ENCODE measurements at places on chromosomes 11 and 22. TPM values are rescaled to one million over a fixed set of nuclear protein-coding genes. Genes with fewer than 3 reads are reported as not detected.

- DNase-seq, result no peak
- no peak overlapping the region for H3K4me3 ChIP-seq
- H3K27me3 ChIP-seq, result no peaks in the 10 kb centered on the region
- peaks cover 40% of the 10 kb centered on the region for H3K36me3 ChIP-seq
- no peaks in the 10 kb centered on the region for H3K4me1 ChIP-seq
- H3K27ac ChIP-seq, result no peak overlapping the region
These were observed 9.9 kb downstream of the RCOR2 start for GRCh38 chr11:63907063-63907462.

GRCh38 chr11:112477581-112478317 lies 217.1 kb upstream of the PLET1 start:
- no peaks in the 10 kb centered on the region for H3K27me3 ChIP-seq
- no peak for DNase-seq
- no peaks in the 10 kb centered on the region for H3K4me1 ChIP-seq
- no peak overlapping the region for H3K4me3 ChIP-seq

- DNase-seq, result no peak
- no peak overlapping the region for H3K27ac ChIP-seq
- no peaks in the 10 kb centered on the region for H3K36me3 ChIP-seq
- H3K27me3 ChIP-seq, result no peaks in the 10 kb centered on the region
- H3K4me3 ChIP-seq, result no peak overlapping the region
These were observed 13.0 kb upstream of the BCL9L start for GRCh38 chr11:118938491-118939403.

DNA sequence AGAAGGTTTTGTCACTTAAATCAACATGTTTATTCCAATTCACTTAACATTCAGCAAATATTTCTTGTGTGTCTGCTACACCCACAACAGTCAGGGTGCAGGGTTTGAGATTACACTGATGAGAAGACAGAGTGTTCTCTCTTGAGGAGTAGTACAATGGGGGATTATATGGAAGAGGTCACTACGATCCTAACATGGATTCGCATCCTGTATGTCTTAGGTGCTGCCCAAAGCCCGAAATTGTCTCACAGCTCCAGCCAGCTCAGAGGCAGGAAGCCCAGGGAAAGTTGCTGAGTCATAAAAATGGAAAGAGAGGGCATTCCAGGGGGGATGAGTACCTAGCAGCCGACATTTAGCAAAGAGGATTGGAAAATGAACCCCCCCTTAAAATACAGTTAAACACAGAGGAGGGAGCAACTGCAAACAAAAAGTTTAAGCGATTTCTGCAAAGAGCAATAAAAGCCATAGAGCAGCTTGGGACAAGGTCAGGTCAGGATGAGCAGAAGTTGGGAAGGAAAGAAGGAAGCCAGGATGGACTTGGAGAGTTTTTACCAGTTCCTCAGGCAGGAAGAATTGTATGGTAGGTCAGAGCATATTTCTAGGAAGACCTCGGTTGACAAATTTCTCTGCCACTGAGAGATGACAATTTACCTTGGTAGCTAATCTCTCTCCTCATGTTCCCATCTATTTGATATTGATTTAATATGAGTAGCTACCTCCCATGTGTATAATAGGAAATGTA lies 49.5 kb downstream of the IGLL5 start:
- no peaks in the 10 kb centered on the region for H3K36me3 ChIP-seq
- H3K4me3 ChIP-seq, result no peak overlapping the region
- H3K27ac ChIP-seq, result no peak overlapping the region
- no peak for DNase-seq
- no peaks in the 10 kb centered on the region for H3K27me3 ChIP-seq
- H3K4me1 ChIP-seq, result no peaks in the 10 kb centered on the region

- no peaks in the 10 kb centered on the region for H3K4me1 ChIP-seq
- H3K36me3 ChIP-seq, result peaks cover 16% of the 10 kb centered on the region
- no peak overlapping the region for H3K4me3 ChIP-seq
- no peak overlapping the region for H3K27ac ChIP-seq
- no peaks in the 10 kb centered on the region for H3K27me3 ChIP-seq
These were observed 8.8 kb downstream of the ACP2 start for GRCh38 chr11:47239852-47240251.

DNA sequence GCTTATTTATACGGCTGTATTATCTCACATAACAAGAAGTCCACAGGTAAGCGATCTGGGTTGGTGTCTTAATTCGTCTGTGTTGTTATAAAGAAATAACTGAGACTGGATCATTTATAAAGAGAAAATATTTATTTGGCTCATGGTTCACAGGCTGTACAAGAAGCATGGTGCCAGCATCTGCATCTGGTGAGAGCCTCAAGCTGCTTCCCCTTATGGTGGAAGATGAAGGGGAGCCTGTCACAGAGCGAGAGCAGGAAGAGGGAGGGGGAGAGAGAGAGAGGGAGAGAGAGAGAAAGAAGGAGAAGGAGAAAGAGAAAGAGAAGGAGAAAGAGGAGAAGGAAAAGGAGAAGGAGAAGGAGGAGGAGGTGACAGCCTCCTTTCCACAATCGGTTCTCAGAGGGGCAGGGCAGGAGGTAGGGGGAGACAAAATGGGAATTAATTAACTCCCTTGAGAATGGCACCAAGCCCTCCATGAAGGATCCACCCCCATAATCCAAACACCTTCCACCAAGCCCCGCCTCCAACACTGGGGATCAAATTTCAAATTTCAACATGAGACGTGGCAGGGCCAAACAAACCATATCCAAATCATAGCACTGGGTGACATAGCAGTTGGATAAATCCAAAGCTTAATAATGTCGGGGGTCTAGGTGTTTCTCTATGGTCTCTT lies 15.0 kb upstream of the TRIM44 start:
- no peaks in the 10 kb centered on the region for H3K27me3 ChIP-seq
- no peak overlapping the region for H3K27ac ChIP-seq

DNA sequence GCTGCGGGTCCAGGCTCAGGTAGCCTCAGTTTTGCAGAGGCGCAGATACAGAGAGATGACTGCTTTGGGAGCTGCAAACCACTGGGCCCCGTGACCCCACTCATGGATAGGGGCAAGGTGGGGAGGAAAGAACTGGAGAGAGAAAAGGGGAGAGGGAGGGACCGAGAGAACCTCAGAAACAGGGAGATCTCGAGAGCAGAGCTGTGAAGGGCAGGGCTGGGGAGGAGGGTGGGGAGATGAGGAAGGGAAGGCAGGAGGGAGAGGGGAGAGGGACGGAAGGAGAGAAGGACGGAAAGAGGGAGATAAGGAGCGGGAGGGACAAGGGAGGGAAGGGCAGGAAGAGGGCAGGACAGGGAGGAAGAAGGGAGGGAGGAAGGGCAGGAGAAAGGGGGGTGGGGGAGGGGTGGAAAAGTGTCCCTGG lies 46.3 kb downstream of the IGLL1 start:
- H3K27me3 ChIP-seq, result no peaks in the 10 kb centered on the region
- peak; percentile 68 for DNase-seq
- no peaks in the 10 kb centered on the region for H3K4me1 ChIP-seq
- no peaks in the 10 kb centered on the region for H3K36me3 ChIP-seq

- DNase-seq, result peak; percentile 73
- H3K36me3 ChIP-seq, result no peaks in the 10 kb centered on the region
- no peak overlapping the region for H3K27ac ChIP-seq
- H3K4me3 ChIP-seq, result no peak overlapping the region
- H3K4me1 ChIP-seq, result no peaks in the 10 kb centered on the region
These were observed 55.1 kb downstream of the IGLL5 start for GRCh38 chr22:22942511-22943329.

GRCh38 chr22:23109441-23109978 lies 32.3 kb downstream of the RSPH14 start:
- no peak overlapping the region for H3K27ac ChIP-seq
- H3K36me3 ChIP-seq, result no peaks in the 10 kb centered on the region
- no peak for DNase-seq
- no peaks in the 10 kb centered on the region for H3K4me1 ChIP-seq

- DNase-seq, result no peak
- no peak overlapping the region for H3K4me3 ChIP-seq
- no peak overlapping the region for H3K27ac ChIP-seq
- H3K4me1 ChIP-seq, result no peaks in the 10 kb centered on the region
These were observed 219.1 kb upstream of the CCDC179 start for GRCh38 chr11:23079382-23079813.

- no peak overlapping the region for H3K27ac ChIP-seq
- no peak overlapping the region for H3K4me3 ChIP-seq
- H3K36me3 ChIP-seq, result no peaks in the 10 kb centered on the region
These were observed 59.3 kb upstream of the BLID start for GRCh38 chr11:122175306-122175705.

Gene POGLUT3
- 19.6 TPM for total RNA-seq

Gene AMOTL1
- total RNA-seq, result 13.9 TPM

Gene CEND1
- total RNA-seq, result 0.35 TPM

Gene HSPB2
- 2.2 TPM for total RNA-seq

All from colonic mucosa (tissue), 4 donors.